Activated naive CD4-positive, alpha-beta T cell (primary cell): ENCODE measurements at places on chromosomes 3 and 15.
A peak's percentile ranks its signal among the peaks of the same experiment; 100 is the strongest.

DNA sequence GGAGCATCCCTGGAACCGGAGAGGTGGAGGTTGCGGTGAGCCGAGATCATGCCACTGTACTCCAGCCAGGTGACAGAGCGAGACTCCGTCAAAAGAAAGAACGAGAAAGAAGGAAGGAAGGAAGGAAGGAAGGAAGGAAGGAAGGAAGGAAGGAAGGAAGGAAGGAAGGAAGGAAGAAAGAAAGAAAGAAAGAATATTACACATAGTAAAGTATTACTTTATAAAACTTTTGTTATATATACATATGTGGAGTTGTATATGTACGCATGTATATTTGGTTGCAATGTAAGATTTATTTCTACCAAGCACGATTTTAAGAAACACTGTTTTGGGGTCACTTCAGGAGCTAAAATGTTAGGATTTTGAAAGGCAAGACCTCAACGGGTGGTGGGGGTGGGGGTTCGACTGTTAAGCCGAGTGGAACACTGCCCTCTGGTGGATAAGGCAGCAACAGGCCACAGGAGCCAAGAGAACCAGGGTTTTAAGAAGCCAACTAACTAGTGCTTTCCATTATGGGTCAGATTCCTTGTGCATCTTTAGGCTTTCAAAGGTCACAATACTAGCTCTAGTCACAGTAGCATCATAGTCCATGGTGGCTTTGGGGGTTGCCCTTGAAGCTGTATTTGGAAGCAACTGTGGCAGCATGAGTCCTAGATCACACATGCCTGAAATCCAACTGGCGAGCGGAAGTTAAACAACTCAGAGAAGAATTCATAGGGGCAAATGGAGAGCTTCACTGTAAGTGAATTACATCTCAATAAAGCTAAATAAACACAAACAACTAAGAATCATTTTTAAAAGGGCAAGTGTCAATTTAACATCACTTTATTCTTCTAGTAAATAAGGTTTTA, 22.5 kb downstream of the GLB1 start:
- DNase-seq: peak; percentile 53

- DNase-seq: no peak
These were observed 630.8 kb upstream of the GBE1 start for GRCh38 chr3:82392203-82392775.

GRCh38 chr15:77865106-77865610, 212.4 kb downstream of the TBC1D2B start:
- DNase-seq: no peak

DNA sequence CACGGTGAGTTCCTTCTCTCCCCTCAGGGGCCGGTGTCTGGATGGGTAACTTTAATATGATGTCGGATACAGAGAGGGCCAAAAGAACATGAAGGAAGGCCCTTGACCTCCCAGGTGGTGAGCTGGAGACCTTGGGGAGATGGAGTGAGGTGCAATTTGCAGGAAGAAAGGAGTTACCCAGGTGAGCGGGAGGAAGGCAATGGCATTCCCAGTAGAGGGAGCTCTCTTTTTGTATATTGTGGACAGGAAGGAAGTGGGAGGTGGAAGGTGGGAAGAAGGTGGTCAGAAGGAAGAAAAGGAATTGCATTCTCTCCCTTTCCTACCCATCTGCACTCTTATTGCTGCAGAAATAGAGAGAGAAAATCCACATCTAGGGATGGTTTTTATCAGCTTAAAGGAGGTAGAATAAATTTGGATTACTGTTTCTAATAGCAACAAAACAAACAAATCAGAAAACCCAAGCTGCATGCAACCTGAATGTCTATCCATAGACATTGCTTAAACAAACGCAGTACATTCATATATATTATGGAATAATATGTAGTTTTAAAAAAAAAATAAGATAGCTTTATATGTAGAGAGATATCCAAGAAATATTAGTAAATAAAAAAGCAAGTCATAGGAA, 169.0 kb upstream of the TSC22D2 start:
- no peak for DNase-seq

DNA sequence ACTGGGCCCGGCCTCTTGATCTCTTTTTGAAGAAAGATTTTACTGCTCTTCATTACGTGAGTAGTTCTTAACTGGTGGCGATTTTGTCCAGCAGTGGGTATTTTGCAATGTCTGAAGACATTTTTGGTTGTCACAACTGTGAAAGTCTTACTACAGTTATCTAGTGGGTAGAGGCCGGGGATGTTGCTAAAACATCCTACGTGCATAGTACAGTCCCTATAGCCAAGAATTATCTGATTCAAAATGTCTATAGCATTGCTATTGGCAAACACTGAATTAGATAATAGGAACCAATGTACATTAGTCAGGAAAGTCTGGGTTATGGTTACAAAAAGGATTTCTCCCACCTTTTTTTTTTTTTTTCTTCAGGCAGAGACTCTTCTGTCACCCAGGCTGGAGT, 38.1 kb downstream of the FOXL2 start:
- DNase-seq: no peak

- no peak for DNase-seq
These were observed 102.6 kb upstream of the ABI3BP start for GRCh38 chr3:101095693-101096430.

GRCh38 chr3:62114763-62115162, 258.6 kb downstream of the FEZF2 start:
- no peak for DNase-seq

- no peak for DNase-seq
These were observed 70.3 kb upstream of the PPP2R3A start for GRCh38 chr3:135895106-135895733.

DNA sequence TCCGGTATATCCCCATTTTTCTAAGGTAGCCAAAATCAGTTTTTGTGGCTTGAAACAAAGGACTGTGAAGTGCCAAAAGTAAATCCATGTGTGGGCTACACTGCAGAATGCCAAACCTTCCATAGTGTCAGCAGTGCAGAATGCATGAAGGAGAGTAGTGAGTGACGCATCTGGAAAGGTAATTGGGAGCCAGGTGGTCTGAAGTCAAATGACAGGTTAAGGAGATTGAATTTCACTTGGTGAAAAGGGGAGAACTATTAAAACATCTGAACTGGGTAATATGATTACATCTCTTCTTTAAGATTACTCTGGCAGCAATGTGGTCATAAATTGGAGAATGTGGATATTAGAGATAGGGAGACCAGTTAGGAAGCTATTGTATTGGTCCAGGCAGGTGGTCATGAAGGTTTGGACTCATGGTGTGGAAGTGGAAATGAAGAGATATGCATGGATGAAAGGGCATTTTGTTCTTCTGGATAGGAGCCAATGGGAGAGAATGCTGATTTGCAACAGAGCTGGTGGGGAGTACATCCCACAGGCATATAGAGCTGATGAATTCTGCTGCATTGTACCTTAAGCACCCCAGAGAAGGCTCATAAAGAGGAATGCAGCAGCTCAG, 118.2 kb downstream of the ECT2 start:
- no peak for DNase-seq

GRCh38 chr15:43215961-43216360, 4.9 kb downstream of the EPB42 start:
- no peak for DNase-seq

DNA sequence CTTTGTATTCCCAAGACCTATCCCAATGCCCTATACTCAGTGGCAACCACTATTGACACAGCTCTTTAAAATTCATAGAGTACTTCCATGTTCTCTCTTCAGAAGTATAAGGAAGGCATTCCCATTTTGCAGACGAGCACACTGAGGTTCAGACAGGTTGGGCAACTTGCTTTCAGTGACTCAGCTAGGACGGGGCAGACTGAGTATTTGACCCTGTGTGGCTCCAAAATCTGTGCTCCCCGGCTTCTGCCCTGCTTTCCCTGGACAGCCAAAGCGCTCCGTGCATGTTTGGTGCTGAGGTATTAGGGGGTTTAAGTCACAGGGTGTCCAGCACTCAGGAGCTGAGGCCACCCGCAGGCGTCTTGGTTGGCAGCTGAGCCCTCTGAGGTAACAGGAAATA, 59.5 kb downstream of the CEMIP start:
- no peak for DNase-seq

GRCh38 chr3:127192576-127193232, at the start of gene PRR23E:
Gene PRR23E (plus strand): TSS chr3:127193131. CDS start chr3:127196686, 3,555 bp downstream.
- DNase-seq: no peak

GRCh38 chr3:98596541-98597500, 3.4 kb upstream of the CPOX start:
- DNase-seq: no peak

- no peak for DNase-seq
These were observed 47.6 kb upstream of the ATP1B3 start for GRCh38 chr3:141828890-141829289.

DNA sequence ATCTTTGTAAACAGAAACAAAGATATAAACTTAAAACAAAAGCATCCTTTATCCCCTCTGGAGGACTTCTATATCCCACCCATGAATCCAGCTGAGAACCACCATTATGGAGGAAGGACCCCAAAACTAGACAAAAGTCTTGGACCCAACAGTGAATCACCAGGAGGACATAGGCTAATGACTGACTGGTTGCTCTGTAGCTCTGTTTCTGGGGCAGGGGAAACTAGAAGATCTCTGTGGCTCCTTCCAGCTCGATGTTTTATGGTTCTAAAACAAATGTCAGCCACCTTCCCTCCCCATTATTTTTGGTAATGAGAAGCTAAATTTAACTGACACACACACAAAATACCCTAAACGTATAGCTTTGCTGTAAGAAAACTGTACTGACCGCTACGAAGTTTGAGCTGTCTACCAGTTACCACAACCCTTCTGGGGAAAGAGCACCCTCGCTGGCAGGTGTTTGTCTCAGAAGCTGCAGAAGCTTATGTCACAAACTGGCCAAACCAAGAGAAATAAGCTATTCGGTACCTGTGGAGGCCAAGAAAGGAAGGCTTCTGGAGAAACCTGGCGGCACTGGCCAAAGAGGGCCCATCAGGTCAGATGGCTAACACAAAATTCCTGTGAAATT, 36.4 kb downstream of the MB21D2 start:
- DNase-seq: no peak

- no peak for DNase-seq
These were observed 154.4 kb downstream of the XXYLT1 start for GRCh38 chr3:195116407-195117185.

GRCh38 chr15:49827311-49827710, 206.5 kb downstream of the DTWD1 start:
- DNase-seq: no peak

DNA sequence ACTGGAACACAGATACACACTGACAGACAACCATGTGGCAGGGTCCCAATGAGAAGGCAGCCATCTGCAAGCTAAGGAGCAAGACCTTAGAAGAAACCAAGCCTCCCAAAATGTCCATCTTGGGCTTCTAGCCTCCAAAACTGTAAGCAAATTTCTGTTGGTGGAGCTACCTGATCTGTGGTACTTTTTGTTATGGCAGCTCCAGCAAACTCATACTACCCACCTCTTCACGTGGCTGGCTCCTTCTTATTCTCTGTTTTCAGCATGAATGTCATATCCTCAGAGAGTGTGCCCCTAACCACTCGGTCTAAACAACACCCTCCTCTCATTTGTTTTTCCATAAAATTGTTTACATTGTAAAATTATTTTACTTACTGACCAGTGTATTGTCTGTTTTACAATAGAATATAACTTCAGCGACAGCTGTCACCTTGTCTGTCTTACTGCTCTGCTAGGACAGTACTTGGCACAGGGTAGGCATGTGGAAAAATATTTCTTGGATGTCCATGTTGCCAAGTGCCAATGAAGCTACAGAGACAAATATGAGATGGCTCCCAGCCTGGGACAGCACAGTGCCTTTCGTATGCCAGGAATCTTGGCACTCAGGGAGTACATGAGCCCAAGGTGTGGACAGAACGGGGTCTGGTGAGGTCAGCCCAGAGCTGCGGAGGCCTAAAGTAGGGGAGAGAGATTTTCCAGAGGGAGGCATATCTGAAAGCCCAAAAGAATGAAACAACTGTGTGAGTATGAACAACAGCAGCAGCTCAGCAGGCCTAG, 17.4 kb upstream of the SLC25A36 start:
- no peak for DNase-seq

- no peak for DNase-seq
These were observed 1.2 kb downstream of the ACP3 start for GRCh38 chr3:132318451-132318850.

DNA sequence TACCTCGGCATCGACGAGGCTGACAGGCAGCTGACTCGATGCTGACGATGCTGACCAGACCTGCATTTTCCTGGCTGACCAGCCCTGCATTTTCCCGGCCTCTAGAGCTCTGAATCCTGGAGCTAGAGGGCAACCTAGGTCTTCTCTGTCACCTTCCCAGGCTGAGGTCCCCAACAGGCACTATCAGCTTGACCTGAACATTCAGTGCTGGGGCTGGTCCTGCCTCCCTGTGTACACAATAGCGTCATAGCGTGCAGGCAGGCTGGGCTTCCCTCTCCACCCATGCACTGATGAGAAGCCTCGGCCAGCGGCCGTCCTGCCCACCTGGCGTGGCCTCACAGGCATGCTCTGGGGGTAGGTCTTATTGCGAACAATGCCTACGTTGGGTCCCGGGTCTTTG, 62.3 kb upstream of the SNRPA1 start:
- DNase-seq: no peak

GRCh38 chr3:126267169-126267975, 87.0 kb upstream of the ALDH1L1 start:
- DNase-seq: no peak

DNA sequence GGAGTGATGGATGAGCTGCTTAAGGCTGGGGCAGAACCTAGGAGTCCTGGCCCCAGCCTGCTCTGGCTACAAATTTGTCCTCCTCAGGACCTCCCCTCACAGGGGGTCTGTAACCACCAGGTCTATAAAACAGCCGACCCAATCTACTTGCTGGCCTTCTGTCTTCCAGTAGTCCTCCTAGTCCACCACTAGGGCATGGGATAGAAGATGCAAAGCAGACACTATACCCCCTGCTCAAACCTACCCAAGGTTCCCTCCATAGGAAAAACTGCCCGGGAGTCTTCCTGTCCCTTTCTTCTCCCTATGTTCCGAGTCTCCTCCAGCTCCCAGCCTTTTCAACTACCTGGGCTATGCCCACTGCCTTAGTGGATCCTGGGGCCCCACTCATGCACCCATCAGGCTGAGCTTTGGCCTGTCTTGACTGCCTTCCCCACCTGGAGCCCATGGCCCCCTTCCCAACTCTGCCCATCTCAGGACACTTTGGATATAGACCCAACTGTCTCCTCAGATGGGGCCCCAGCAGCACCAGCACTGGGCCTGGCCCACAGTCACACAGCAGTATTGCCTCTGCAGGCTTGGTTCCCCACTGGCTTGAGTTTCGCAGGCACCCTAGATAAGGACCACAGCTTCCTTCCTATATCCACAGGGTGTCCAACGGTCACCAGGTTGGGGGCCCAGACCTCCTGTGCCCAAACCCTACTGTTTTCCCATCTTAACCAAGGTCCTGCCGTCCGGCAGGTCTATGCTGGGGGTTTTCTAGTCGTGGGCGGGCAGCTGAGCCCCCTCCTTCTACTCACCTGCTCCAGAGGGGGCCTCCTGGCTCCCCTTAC, 1.1 kb downstream of the HYAL3 start:
- DNase-seq: no peak

DNA sequence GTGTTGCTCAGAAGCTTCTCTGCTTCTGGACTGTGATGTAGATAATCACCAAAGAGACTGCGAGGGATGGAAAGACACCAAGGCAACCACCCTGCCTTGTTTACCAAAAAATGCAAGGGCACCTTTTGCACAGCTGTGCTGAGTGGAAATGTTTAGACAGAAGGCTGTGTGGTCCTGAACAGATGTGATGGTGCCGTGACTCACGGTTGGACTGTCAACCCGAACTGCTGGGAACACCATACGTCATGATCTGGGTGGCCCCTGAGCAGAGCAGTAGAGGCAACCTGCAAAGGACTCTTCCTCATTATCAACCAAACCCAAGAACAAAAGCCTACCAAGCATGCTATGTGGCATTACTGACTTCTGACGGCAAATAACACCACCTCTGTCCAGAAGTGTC, 61.3 kb upstream of the LPP start:
- DNase-seq: no peak
